ENCODE measurements at places on chromosomes 1 and 21.

GRCh38 chr1:204475656-204476432 is 18.8 kb downstream of the PIK3C2B start:
- no peak for DNase-seq

DNA sequence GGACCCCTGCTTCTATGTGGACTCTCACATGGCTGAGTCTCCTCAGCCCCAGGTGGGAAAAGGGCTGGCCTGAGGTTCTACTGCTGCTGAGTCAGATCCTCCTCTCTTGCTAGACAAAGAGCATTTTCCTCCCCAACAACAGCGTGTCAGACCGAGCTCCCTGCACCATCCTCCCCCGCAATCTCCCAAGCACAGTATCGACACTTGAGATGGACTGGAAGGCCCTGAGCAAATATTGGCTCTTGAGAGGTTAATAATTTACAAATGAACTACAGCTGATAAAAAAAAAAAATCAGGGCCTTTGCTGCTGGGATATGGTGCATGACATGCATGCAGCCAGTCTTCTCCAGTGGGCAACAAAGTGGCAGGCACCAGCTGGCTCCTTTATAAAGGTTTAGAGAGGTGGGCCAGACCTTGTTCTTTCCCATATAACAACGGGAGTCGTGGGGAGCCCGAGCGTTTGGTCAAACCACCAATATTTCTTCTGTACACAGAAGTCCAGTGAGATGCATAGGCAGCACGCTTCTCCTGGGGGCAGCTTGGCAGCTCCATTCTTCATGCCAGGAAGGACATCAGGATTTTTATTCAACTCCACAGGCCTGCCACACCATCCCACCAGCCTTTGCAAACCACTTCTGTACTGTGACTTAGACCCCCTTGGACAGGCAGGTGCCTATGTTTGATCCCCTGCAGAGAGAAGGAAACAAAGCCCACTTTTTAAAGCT is 55.4 kb upstream of the CAMK1G start:
- DNase-seq = no peak

DNA sequence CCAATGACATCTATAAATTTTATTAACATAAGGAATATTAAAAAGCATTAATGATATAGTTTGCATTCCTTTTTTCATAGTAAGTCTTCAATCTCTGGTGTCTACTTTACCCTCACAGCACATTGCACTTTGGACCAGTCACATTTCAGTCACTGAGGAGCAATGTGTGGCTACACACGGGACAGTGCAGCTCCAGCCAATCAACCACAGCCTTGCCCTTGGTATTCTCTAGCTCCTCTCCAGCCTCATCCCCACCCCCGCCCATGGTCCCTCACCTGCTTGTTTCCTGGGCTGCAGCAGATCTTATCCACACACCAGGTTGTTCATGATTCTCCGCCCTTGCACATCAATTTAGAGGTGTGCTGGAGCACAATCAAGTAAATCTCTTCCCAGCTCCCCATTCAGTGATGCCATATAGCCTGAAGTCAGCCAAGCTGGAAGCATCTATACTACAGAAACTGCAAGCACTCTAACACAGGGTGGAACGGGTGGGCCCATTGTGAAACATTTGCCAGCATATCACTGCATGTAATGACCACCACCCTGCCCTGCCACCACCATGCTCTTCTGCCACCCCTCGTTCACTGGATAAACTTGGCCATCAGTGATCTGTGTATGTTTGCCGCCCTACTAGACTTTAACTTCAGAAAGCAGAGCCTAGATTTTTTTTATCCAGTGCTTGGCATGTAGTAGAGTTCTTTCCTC is 93.0 kb upstream of the SLC44A3 start:
- DNase-seq = no peak

DNA sequence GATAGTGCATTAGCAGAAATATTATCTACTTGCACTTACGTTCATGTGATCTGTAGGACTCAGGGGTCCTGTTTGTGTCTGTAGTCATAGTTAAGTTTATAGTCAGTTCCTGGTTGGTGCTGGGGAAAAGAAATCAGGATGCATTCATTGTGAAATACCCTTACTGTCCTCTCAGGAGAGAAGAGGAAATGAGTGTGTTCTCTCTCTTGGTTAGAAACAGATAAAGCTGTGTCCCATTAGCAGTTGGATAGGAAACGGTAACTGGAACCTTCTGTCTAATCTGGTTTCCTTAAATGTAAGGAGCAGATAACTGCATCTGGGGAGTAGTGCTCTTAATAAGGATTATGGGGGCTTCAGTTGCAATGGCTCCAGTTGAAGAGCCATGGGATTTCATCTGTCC is 8.9 kb downstream of the SDCCAG8 start:
- DNase-seq = no peak

GRCh38 chr1:239263801-239264200 is 122.6 kb upstream of the CHRM3 start:
- no peak for DNase-seq

DNA sequence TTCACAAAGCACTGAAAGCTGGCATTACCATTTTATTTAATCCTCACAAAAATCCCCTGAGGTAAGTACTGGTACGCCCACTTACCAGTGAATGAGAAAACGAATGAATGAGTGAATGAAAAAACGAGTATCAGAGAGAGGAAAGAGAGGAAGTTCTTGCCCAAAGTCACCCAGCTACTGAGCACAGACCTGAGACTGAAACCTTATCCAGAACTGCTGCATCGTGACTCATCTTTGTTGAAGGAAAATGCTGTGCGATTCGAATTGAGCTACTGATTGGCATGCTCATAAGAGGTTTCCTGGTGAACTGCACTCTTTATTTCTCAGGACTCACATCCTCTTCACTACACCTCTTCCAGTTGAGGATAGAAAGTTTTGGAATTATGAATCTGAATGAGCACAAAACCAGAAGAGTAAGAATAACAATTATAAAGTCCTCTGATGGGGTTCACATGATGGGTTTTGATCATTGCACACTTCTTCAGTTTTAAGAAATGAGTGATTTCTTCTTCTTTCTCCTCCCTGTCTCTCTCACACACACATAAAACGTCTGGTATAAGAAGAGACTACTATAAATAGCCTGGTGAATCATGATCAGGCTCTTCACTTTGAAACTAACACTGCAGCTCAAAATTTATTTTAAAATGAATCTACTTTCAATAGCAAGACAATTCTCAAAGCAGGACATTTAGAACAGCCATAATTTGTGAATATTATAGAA is 32.1 kb downstream of the IL12RB2 start:
- DNase-seq = no peak

- DNase-seq = no peak
Measured at GRCh38 chr1:169696273-169697100, 14.9 kb downstream of the SELL start.

DNA sequence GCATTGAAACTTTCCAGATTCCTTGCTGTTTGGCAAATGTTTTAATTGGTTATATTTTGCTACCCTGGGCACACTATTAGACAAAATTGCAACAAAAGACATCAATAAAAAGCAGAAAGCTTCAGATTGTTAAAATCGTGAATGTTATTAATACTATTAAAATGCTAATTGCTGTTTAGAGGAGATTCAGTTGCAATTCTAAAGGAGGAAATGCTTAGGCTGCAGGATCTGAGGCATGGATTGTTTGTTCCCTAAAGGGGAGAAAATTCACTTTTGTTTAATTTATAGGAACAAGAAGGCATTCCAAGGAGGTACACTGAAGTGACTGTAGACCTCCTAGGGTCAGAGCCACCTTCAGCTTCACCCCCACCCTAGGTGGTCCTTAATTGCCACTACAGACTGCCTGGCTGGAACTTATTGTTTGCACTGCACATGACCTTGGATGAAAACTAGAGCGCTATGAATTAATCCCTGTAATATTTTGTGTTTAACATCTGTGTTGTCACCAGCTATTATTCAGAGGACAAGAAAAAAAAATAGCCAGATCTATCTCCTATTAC is 1266.9 kb upstream of the ADGRL2 start:
- no peak for DNase-seq

DNA sequence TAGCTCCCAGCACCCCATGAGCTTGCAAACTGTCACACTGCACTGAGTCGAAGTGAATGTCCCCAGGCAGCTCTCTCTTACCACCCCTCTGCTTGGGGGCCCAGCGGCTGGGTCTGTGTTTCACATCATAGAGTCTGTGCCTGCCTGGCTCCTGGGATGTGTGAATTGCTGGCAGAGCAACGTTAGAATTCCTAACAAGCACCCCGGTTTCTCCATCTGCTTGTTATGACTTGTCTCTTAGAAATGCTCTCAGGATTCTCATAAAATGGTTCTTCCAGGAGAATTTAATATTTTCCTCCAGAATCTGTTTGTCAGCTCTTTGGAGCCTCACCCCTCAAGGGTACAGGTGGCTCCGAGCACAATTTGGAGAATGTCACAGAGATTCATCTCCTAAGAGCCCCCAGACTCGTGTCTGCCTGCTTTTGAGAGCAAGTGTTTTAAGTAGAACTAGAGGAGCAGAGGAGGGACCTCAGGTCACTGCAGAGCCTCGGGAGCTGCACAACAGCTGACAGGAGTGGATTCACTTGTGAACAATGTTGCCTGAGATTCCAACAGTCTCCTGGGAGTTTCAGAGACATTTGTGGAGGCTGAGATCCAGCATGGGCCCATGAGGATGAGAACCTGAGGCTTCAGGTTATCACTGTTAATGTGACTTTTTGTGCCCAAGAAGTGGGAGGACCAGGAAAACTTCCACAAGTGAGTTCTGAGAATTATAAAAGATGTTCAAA is 131.5 kb downstream of the KCNJ6 start:
- no peak for DNase-seq

- DNase-seq = no peak
Measured at GRCh38 chr1:70503358-70503757, 92.3 kb downstream of the CTH start.

- DNase-seq = no peak
Measured at GRCh38 chr1:226735576-226735975, 3.5 kb downstream of the ITPKB start.

- no peak for DNase-seq
Measured at GRCh38 chr1:118325550-118326225, 140.7 kb upstream of the SPAG17 start.

DNA sequence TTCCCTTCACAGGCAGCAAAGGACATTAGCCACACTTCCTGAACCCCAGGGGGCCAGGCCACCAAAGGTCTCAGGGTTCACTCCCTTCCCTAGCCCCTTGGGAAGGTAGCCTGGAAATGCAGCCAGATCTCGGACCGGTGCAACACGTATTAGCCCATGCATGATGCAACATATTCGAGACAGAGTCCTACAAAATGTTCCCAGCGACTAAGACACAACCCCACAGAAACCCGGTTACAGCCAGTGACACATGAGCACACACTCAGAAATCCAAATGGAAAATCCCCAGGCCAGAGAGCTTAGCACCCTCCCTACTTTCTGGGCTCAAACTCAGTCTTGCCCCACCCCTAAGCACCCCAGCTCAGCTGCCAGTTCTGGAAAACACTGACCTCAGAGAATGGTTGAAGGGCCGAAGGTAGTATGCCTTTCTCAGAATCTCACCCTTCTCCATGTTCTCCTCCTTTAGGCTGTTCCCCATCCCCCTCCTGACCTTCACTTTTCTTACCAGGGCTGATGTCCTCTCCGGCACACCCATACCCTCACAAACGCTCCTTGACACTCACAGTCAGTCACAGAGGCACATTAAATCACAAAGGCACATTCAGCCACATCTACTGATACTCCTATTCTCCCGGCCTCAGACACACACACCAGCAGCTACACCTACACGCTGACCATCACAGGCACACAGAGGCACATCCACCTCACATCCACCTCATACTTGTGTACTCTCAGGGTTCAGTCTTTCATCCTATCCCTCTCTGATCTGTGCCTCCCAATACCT is at the start of gene TSPAN1:
TSPAN1 (plus strand) TSS at position 640 of the 784 bp plus-strand sequence. CDS start 6,021 bp downstream, outside the sequence.
- DNase-seq = no peak

DNA sequence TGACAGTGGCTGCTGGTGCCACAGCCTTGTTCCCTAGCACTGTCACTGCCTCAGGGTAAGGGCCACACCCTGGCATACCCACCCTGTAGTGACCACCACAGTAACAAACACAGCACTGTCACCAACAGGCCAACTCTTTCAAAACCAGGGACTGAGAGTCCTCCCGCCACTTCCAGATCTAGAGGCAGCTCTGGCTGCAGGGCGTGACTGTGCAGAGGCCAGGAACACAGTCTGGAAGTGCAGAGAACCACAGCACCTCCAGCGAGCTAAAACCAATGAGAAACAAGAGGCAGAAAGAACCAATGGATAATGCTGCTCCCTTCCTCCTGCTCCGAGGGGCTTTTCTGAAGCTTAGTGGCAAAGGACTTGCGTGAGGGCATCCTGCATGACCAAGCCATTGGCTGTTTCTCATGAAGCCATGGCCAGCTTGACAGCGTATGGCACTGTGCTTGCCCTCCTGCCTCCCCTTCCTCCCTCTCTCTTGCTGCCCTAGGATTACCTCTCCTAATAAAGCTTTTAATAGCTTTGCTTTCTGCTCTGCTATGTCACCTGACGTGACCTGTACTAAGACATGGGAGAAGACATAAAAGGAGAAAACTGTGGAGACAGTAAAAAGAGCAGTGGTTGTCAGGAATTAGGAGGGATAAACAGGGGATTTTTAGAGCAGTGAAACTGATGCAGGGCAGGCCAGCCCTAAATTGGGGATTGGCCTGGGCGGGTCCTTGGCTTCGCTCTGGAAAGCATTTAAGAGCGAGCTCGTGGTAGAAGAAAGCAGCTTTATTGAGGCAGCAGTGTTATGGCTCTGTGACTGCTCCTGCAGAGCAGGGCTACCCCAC is 7.2 kb downstream of the PARP1 start:
- DNase-seq = no peak

DNA sequence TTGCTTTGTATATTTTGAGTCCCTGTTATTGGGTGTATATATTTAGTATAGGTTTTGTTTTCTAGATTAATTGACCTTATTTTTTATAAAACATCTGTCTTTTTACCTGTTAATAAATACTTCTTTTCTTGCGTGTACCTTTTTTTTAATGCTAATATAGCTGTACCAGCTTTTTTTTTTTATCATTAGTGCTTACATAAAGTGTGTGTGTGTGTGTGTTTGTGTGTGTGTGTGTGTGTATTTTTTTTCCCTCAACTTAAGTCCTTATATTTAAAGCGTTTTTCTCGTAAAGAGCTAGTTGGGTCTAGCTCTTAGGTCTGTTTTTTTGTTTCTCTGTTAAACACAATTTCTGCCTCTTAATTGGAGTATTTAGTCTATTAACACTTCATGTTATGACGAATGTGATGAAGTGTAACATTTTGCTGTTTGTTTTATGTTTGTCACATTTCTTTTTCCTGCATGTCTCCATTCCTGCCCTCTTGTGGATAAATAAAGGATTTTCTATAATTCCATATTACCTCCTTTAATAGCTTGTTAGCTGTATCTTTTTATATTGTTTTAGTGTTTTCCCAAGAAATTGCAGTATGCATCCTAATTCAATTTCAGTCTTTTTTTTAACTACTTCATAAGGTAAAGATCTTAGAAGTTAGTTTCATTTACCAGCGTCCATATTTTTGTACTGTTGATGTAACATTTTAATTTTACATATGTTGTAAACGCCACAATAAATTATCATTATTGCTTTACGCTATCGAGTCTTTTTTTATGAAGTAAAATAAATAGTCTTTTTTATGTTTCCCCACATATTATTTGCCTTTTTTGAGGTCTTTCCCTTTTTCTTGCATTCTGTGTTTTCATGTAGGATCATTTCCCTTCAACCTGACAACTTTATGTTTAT is 4.3 kb downstream of the PRMT2 start:
- DNase-seq = no peak

- no peak for DNase-seq
Measured at GRCh38 chr1:58089898-58090534, 456.5 kb downstream of the OMA1 start.

Measured in NCI-H774 (cell line).